ENCODE measurements at places on chromosomes 11 and 22.

DNA sequence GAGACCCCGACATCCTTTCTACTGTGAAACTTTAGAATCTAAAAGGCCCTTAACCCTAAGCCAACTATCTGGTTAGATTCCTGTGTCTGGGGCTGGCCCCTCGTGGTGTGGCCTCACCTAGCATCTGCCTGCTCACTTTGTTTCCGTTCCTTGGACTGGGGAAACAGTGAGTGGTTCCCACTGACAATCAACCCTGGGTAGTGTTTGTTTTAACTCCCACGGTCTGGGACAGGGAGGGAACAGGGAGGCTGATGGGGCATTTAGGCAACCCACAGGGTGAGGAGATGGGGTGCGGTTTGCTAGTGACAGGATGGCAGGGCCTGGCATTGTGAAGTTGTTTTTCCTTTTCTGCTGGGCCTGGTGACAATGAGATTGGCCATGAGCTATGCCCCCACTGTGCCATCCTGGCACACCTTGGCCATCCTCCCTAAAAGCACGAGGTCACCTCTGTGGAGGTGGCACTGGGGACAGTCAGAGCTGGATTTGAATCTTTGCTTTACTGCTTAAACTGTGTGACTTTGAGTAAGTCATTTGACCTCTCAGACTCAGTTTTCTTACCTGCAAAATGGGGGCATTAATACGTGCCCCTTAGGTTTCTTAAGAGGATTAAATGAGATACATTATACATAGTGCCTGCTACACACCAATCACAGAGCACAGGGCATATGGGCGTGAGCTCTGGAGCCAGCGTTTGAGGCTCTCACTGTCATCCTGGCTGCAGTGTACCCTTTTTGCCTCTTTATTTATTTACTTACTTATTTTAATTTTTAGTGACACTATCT lies 31.4 kb downstream of the CHRDL2 start:
- DNase-seq, result no peak

DNA sequence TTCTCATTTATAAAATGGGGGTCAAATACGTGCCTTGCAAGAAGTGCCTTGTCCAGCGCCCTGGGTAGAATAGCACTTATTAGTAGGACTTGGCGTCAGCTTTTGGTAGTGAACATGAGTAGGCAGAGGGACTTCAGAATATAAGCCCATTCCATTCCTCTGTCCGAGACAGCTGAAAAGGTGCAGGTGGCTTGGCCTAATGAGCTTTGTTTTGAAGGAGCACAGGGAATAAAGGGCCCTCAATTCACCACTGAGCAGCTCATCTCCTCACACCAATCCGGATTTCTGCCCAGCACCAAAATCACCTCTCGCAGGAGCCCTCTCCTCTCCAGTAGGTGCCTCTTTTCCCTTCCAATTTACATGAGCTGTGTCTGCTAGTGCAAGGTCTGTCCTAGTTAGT lies 91.2 kb downstream of the DSCAML1 start:
- DNase-seq, result no peak

- no peak for DNase-seq
Observed at GRCh38 chr11:18633256-18634139, 644 bp downstream of the SPTY2D1 start.

DNA sequence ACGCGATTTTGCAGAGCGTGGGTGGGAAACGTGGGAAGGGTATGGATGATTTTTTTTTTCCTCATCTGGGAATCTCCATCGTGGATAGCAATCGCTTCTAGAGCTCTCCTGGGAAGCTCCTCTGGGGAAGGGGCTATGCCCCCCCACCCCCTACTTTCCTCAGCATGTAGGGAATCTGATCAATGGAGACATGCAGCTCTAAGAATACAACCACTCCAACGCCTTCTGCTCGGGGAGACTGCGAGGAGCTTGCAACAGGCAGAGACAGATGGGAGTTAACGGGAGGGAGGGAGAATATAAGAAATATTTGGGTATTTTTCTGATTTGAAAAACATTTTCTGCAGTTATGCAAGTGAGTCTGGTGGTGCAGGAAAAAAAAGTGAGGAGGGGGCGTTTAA lies 104.6 kb upstream of the HSD17B12 start:
- no peak for DNase-seq

DNA sequence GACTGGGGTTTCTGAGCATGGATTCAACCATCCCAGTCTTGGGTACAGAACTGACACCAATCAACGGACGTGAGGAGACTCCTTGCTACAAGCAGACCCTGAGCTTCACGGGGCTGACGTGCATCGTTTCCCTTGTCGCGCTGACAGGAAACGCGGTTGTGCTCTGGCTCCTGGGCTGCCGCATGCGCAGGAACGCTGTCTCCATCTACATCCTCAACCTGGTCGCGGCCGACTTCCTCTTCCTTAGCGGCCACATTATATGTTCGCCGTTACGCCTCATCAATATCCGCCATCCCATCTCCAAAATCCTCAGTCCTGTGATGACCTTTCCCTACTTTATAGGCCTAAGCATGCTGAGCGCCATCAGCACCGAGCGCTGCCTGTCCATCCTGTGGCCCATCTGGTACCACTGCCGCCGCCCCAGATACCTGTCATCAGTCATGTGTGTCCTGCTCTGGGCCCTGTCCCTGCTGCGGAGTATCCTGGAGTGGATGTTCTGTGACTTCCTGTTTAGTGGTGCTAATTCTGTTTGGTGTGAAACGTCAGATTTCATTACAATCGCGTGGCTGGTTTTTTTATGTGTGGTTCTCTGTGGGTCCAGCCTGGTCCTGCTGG lies 4.9 kb downstream of the MRGPRX3 start:
- no peak for DNase-seq

- DNase-seq, result no peak
Observed at GRCh38 chr22:45418056-45418769, 4.7 kb downstream of the RIBC2 start.

All from stimulated activated CD4-positive, alpha-beta T cell treated with anti-CD3 and anti-CD28 coated beads, Interleukin-15, amount 100 ng/mL, for 48 hours (primary cell).